ENCODE measurements at places on chromosomes 1 and 21.

GRCh38 chr1:243482141-243483022, 226.5 kb downstream of the SDCCAG8 start:
- DNase-seq: no peak

DNA sequence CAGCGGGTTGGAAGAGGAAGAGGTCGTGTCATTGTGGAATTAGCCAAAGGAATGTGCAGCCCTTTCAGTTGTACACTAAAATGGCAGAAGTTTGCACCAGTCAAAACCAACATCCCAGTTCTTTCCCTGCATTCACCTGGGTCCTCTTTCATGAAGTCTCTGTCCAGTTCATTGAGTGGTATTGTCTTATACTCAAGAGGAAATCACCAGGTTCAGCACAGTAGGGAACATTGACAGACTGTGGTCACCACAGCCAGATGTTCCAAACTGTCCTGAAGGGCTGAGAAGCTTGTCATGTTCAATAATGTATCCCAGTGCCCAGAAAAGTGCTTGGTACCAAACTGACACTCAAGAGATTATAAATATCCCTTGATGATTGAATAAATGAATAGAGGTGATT, 131.6 kb downstream of the GLUL start:
- DNase-seq: no peak

- no peak for DNase-seq
Observed at GRCh38 chr1:44640200-44640853, 34.0 kb downstream of the TMEM53 start.

GRCh38 chr1:89672489-89673183, 39.7 kb downstream of the LRRC8C start:
- no peak for DNase-seq

DNA sequence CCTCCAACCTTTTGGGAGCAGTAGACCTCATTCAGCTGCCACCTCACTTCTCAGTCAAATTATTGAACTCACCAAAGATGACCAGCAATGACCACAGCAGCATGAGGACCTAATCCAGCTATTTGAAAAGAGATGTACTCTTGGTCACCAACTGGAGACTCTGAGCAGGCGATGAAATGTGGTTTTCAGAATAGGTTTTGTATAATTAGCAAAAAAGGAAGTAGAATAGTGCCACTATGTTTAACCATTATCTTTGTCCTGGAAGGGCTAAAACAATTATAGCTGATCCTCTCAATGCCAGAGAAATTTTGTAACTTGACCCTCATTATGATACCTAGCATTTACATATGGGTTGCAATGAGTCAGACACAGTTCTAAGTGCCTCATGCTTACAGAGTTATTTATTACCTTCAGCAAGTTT, at the start of gene FCRL2:
Gene FCRL2, minus strand, starts transcription at position 162 of the 421 bp plus-strand sequence. Its CDS starts 59 bp downstream, at position 103.
- no peak for DNase-seq

DNA sequence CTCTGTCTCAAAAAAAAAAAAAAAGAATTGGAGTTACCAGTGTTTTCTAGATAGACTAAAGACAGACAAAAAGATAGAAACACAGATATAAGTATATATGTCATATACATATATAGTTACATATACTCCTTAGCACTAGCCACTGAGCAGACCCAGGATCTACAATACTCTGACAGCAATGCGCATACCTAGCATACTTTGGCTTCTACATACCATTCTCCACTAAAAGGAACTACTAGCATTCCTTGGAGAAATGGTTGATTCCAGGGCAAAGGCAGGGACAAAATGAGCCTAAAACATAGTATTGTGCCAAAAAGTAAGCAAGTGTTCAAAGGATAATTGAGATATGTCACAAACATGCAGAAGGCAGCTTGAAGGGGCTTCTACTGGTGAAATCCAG, 22.7 kb downstream of the SYNJ1 start:
- no peak for DNase-seq

GRCh38 chr1:175377394-175377793, 184.8 kb upstream of the KIAA0040 start:
- DNase-seq: no peak

DNA sequence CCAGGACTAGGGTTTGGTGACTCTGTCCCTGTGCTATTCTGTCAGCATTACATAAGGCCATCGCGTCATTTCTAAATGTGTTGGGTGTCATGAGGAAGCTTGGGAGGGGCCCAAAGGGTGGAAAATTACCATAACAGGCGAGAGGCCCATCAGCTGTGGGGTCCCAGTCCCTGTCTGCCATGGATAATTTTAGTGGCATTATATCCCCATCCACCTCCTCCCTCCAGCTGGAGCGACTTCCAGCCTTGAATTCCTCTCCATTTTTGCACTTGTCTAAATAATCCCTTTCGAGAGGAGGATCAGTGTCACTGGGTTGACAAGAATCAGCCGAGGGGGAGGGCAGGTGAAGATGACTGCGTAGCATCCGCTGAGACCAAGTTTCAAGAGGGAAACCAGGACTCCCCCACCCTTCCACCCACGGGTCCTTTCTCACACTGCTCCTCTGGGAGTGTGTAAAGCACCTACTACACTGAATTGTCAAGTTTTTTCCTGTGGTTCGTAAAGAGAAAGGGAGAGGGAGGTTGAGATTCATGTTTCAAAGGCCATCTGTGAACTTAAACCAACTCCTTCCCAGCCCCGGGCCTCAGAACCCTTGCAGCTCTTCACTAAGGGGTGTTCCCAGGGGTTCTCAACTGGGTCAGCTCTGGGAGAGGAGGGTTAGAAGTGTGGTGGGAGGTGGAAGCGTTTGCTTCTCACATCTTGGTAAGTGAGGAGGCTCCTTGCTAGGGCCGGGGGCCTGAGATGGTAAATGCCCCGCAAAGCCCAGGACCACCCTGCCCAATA, 29.2 kb downstream of the VASH2 start:
- no peak for DNase-seq

- DNase-seq: no peak
Observed at GRCh38 chr1:206953126-206953525, 6.9 kb upstream of the PIGR start.

DNA sequence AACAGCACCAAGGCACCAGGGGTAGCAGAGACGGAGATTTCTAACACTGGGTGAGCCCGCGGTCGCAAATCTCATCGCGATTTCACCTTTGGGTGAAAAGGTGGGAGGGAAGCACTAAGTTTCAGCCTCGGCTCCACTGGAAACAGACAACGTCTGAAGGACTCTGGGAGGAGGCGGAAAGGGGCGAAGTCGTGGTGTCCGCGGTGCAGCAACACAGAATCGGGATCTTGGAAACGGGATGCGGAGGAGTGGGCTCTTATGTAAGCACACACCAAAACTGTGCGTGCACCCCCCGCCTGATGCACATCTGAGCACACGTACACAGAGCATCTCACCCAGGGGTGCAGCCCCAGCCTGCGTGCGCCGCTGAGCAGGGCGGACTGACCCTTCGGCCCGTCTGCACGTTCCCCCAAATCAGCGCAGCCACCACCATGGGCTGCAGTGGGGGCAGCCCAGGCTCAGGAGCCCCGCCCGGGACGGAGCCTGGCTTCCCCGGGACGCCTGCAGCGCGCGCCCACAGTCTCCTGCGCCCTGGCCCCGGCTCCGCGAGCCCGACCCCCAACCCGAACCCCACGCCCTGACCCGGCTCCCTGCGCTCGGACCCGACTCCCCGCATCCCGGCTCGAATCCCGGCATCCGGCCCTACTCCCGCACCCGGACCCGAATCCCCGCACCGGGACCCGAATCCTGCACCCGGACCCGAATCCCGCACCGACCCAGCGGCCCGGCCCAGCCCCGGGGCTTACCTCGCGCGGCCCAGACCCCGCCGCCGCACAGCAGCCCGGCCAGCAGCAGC, 670 bp downstream of the CLSTN1 start:
- DNase-seq: no peak

Measured in thoracic aorta (tissue), 2 donors.